ENCODE measurements at places on chromosomes 1 and 21.

DNA sequence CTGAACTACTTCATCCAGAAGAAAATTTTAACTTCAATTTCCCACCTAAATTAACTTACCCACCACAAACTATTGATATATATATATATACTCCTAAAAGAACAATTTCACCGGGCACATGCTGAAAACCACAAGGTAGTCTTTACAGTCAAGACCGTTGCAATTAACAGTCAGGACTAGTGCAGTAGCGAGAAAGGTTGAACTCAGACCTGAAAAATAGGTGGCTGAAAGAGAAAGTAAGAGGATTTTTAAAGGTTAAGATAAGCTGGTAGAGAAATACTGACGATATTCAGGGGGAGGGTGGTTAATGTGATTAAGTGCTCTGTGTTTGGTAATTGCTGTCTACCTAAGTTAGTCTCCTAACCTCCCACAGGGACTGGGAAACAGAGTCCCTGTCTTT lies 1153.5 kb upstream of the TMPRSS15 start:
- DNase-seq, result no peak

DNA sequence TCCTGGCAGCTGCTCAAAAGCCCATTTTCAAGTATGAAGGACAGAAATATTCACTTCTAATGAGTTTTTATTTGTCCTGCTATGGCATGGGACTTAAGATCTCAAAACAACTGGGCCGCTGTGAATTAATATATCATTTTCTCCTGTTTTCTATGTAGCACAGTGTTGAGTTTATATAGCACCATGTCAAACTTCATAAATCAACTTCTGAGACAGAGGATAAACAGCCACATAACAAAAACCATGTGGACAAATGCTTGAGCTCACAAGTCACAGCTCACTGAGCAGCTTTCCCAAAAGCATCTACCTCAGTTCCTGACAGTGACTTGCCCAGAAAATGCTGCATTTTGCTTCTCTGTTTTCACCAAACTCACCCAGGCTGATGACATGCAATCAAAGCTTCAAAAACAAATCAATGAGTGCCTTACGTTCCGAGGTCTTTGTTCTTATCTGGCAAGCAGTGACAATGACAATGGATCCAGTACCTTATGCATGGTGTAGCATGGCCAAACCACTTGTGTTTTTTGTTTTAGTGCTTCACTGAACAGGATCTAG lies 722.6 kb downstream of the LRRIQ3 start:
- DNase-seq, result no peak

DNA sequence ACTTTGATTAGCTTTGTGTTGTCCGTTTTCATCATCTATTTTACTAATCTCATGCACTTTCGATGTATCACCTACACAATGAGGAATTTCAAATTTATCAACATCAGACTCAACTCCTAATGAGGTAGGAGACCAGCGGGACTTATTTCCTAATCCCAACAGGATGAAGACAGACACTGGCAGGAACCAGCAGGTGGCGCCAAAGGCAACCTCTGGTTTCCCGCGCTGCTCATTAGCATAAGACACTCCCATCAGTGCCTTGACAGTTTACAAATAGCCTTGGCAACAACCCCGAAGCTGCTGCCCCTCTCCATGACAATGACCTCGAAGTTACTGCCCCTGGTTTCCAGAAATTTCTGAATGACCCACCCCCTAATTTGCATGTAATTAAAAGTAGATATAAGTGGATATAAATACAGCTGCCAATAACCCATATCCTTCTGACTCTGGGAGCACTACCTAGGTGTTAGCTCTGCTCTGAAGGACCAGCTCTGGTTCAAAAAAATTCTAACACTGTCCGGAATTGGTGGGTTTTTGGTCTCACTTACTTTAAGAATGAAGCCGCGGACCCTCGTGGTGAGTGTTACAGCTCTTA lies 974.8 kb downstream of the ADGRL2 start:
- DNase-seq, result no peak

GRCh38 chr1:20678599-20678998 lies 17.4 kb upstream of the DDOST start:
- no peak for DNase-seq

GRCh38 chr1:157751283-157751682 lies 25.6 kb downstream of the FCRL2 start:
- no peak for DNase-seq

GRCh38 chr1:70361727-70362398 lies 7.3 kb upstream of the ANKRD13C start:
- DNase-seq, result no peak

DNA sequence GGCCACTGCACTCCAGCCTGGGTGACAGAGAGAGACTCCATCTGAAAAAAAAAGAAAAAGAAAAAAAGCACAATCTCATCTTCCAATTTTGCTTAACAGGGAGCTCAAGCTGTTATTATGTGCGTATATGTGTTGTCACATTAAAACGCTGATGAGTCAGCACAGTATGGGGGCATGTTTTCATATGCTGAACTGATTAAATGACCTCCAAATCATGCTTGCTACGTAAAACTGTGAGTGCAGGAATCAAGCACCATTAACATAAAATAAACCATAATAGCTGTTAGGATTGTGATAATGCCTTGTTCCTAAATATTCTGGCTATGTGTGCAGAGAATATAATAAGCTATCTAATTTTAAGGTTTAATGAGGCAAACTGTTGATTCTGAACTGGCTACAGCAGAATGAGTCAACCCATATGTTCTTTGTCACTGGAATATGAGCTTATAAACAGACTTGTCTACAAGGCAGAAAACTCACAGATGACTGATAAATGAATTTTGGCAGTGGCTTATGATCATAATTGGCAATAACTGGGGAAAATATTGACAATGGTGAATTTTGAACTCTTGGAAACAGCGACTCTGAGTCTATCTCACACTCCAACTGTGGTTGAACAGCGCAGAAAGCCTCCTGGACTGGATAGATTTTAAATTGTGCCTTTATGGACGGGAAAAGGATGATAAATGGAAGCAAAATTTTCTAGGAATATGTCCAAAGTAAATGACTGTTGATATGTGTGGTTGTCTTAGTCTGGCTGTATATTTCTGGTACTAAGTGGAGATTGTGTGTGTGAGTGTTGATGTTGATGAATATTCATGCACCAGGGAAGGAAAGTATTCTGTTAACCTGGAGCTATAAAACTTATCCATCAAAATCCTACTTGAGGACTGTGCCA lies 75.5 kb downstream of the VCAM1 start:
- DNase-seq, result peak; percentile 59

DNA sequence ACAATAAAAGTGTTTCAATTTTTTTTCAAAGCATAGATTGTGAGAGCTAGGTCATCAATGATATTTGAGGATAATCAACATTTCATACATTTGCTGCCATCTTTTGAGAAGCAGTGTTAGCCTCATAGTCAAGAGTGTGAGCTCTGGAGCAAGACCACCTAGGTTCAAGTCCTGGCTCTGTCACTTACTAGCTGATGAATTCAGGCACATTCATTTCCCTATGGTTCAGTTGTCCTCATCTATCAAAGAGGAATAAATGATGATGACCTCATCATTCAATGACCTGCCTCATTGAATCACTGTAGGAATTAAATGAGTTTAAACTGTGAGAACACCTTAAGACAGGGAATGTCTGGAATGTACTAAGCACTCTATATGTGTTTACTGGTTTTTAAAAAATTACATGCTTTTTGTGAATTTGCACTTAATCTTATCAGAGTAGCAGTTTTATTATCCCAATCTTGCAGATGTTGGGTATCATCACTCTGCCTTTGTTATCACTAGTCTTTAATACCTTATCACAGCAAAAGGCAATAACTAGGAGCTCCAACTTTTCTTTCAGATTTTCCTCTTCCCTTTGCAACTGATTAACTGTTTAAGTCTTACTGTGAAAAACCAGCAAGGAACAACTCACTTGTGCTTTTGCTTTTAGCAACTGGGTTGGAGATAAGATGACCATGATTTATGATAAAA lies 47.4 kb downstream of the SLC30A10 start:
- DNase-seq, result no peak

DNA sequence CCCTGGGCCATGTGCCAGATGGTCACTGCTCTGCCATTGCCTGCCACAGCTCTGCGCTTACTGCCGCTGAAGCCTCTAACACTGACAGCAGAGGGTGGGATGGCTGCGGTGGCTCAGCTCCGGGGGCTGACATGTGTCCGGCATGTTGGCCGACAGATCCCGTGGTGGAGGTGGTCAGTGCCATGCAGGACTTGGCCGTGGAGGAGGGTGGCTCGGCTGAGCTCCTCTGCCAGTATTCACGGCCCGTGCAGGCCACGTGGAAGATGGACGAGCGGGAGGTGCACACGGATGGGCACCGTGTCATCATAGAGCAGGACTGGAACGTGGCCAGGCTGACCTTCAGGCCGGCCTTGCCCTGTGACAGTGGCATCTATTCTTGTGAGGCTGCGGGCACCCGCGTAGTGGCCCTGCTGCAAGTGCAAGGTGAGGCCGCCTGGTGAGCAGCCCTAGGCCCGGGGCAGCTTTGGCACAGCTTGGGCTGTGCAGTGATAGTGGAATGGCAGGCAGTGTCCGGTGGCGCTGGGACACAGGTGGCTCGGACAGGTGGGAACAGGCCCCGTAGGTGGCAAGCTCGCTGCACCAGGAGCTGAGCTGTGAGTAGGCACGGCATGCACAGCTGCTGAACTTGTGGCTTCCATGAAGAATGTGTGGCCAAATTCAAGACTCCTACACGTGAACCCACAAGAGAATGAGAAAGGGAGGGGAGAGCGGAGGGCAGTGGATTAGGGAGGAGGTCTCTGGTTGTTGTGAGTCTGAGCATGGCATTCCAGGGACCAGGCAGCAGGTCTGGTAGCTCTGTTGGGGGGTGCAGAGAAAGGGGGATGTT lies 91.8 kb downstream of the TRIM11 start:
- DNase-seq, result no peak

DNA sequence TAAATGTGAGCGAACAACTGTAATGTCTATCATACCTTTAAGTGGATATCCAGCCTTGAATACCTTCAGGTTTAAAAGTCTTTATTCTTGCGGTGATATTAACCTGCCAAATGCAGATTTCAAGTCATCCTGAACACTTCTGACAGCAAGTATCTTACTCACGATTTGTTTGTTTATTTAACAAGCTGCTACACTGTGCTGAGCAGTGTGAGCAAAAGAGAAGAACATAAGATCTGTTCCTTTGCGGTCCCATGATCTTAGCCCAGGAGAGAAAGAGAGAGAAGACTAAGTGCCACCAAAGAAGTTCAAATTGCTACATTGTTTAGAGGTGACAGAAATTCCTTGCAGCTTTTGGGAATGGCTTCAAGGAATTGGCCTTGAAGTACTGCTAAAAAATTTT lies 9.5 kb upstream of the IL24 start:
- DNase-seq, result no peak

DNA sequence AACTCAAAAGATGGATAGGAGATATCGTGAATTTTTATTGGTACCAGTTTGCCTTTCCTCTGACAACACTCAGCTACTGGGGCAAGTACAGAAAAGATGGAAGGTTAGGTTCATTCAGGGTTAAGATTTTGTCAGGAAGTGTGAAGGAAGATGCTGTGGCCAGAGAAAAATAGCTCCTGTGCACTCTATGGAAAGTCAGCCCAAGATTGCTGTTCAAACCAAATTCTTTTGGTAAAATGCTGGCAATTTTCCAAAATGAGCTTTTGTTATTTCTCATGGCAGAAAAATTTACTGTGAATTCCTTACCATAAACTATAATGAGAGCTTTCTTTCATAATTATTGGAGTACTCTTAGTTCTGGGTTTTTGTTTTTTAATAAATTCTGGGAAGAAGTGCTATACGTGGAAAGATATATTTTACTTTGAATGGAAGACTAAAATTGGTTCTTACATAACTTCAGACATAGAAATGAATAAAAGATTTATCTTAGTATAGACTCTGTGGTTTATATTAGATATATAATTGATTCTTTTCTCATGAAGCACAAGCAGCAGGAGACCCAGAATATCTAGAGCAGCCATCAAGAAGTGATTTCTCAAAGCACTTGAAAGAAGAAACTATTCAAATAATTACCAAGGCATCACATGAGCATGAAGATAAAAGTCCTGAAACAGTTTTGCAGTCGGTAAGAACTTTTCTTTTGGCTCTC lies 112.2 kb downstream of the USP25 start:
- no peak for DNase-seq

- DNase-seq, result no peak
These were observed 60.8 kb downstream of the MRPL37 start for GRCh38 chr1:54260810-54261209.

DNA sequence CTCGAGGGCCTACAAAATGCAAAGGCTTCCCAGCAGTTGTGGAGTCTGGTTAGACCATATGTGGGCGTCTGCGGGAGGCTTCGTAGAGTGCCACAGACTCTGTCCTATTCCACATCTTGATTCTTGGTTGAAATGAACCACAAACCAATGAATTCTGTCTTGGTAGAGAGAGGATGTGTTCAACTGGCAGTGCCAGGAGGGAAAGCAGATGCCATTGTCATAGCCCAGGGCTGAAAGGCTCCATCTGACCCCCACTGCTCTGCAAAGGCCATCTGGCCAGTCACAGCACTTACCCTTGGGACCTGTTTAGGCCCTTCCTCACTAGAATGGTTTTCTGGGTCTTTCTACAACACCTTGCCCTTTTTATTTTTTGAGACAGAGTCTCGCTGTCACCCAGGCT lies 22.1 kb downstream of the ACOT11 start:
- no peak for DNase-seq

DNA sequence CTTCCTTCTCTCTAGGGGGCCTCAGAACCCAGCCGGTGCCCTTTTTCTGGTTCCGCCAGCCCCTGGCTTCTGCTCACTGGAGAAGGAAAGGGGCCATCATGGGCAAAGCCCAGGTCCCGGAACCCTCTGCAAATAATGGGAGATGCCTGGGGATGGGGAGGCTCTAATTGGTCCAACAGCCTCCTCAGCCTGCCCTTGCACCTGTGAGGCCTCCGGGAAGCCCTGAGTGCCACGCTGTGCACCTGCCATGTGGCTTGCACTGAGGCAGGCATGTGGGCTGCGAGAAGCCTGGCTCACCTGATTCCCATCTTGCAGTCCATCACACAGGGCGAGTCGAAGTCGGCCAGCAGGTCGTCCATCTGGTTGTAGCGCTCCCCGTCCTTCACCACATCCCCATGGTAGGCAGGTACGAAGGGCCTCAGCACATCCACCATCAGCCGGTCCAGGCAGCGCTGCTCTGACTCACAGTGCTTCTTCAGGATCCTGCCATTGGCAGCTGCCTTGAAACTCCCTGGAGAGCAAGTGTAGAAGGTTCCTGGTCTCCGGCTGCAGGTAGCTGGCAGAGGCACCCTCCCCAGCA lies 92.1 kb downstream of the ITPKB start:
- no peak for DNase-seq

DNA sequence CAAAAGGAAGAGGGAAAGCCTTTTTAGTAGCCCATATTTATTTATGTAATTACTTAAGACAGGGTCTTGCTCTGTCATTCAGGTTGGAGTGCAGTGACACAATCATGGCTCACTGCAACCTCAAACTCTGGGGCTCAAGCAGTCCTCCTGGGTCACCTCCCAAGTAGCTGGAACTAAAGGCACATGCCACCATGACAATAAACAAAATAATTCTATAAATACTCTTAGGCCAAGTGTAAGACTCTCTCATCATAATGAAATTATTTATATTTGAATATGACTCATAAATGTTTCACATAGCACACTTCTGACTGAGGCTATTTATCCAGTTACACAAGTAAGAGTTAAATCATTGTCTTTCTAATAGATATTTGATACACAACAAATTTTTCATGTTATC lies 314.7 kb downstream of the AMY1C start:
- DNase-seq, result no peak

Data from left lung (tissue), 14 donors.